Right atrium auricular region (tissue), 2 donors: ENCODE measurements at places on chromosomes 5 and 9. TPM values are rescaled to one million over a fixed set of nuclear protein-coding genes. Genes with fewer than 3 reads are reported as not detected.
A peak's percentile ranks its signal among the peaks of the same experiment; 100 is the strongest.

DNA sequence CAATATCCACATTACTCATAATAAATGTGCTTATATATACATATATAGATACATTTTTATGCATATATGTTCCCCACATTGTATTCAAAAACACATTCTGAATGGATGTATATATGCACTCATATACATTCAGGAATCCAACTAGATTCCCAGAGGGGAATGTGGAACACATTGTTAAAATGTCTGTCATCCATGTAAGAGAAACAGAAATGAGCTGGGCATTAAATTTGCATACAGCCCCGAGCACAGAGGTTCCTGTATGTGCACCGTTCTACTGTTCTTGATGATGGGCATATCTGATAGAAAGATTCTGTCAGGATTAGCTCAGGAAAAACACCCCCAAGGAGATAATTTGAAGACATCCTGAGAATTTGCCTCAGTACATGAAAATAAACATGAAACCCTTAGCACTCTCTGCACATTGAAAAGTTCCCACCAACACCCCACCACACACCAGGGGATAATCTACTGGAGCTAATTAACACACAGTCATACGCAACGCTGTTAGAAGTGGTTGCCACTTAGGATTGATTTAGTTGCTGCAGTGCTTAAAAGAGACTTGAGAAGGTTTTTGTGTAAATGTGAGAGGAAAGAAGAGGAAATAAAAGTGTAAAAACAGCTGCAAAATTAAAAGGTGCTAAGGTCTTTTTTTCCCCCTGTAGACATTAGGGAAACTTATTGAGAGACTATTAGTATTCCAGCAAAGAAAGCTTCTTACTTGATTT is 223.3 kb downstream of the SLF1 start:
- no peaks in the 10 kb centered on the region for H3K27me3 ChIP-seq
- no peaks in the 10 kb centered on the region for H3K36me3 ChIP-seq
- H3K27ac ChIP-seq: no peak overlapping the region
- no peaks in the 10 kb centered on the region for H3K4me1 ChIP-seq
- H3K4me3 ChIP-seq: no peak overlapping the region

DNA sequence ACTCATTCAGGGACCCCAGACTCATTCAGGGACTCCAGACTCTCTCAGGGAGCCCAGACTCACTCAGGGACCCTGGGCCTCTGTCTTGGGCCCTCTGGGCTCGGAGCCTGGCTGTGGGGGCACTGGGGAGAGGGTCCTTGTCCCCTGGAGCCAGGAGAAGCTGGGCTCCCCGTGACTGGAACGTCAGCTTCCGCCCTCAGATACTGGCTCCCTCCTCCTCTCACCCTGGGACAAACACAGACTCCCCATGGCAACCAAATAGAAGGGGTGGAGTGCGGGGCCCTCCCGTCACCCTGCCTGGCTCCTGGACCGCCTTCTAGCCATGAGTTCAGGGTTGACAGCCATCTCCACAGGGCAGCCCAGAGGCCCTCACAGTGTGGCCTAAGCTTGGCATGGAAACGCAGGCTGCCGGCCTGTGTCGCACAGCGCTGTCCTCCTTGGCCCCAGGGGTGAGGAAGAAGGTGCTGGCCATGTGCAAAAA is 27.6 kb downstream of the ZDHHC11B start:
- no peaks in the 10 kb centered on the region for H3K27me3 ChIP-seq
- no peaks in the 10 kb centered on the region for H3K36me3 ChIP-seq
- no peak overlapping the region for H3K4me3 ChIP-seq
- no peaks in the 10 kb centered on the region for H3K4me1 ChIP-seq
- DNase-seq: peak; percentile 87

DNA sequence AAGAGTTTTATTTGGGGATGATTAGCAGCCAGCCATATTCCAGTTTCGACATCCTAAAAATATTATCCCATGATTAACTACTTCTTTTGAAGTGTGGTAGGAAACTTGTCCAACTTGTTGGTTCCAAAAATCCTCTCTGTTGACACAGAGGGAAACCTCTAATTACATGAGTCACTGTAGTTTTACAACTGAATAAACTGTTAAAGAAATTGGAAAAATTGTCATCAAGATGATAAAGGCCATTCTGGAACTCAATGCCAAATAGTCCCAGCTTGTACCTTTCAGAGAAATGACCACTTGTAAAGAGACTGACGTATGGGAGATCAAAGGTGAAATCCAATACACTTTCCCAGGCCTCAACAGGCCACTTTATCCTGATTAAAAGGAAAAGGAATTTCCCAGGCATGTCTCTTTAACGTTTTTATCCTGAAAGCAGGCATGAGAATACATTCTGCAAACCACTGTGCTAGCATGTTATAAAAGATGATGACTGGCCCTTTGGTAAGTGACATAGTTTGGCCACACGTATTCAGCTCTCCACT is 261.6 kb downstream of the GLIS3 start:
- H3K27ac ChIP-seq: no peak overlapping the region
- no peak overlapping the region for H3K4me3 ChIP-seq
- DNase-seq: no peak
- H3K27me3 ChIP-seq: no peaks in the 10 kb centered on the region
- H3K36me3 ChIP-seq: no peaks in the 10 kb centered on the region
- H3K4me1 ChIP-seq: no peaks in the 10 kb centered on the region

DNA sequence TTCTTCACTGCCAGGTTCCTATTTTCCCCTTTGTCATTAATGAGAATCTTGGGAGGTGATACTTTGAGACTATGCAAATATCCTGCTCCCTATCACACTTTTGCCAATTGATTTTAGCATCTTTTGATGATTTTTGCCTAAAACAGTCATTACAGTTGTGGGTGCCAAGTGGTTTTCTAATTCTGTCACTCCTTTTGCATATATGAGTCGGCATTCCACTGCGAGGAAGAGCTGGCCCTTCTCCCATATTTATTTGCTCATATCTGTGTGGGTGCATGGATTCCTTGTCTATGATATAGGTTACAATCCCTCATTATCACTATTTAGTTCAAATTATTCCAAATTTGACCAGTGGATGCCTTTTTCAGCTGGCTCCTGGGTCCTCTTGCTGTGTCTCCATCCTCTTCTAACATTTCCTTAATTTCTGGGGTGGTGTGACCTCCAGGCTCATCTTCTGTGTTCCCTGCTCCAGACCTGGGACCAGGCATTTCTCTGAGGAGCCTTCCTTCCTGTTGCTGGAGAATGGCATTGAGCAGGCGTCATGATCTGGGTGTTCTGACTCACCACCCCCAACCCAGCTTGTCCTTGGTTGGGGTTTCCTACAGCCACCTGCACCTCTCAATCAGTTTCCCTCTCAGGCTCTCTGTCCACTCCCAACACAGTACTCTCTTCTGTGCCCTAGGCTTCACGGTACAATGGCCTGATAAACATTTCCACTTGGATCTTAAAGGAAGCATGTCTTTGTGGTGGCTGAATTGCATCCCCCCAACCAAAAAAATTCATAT is 106.7 kb downstream of the NXNL2 start:
- H3K36me3 ChIP-seq: no peaks in the 10 kb centered on the region
- H3K27me3 ChIP-seq: no peaks in the 10 kb centered on the region
- DNase-seq: no peak

Gene C8G
- not detected for total RNA-seq

Gene TLN1
- total RNA-seq: 370 TPM

Gene PLAC8L1
- not detected for total RNA-seq

Gene HAVCR1
- total RNA-seq: not detected

Gene TXNDC8
- total RNA-seq: not detected

Gene CCDC171
- 0.90 TPM for total RNA-seq

Gene NME5
- 3.8 TPM for total RNA-seq
